Naive B cell (primary cell): ENCODE measurements at places on chromosomes 3 and 15. TPM values are rescaled to one million over a fixed set of nuclear protein-coding genes. Genes with fewer than 3 reads are reported as not detected.

TIMP4 gene
- not detected for polyA plus RNA-seq

GPR87 gene
- polyA plus RNA-seq = not detected

DNA sequence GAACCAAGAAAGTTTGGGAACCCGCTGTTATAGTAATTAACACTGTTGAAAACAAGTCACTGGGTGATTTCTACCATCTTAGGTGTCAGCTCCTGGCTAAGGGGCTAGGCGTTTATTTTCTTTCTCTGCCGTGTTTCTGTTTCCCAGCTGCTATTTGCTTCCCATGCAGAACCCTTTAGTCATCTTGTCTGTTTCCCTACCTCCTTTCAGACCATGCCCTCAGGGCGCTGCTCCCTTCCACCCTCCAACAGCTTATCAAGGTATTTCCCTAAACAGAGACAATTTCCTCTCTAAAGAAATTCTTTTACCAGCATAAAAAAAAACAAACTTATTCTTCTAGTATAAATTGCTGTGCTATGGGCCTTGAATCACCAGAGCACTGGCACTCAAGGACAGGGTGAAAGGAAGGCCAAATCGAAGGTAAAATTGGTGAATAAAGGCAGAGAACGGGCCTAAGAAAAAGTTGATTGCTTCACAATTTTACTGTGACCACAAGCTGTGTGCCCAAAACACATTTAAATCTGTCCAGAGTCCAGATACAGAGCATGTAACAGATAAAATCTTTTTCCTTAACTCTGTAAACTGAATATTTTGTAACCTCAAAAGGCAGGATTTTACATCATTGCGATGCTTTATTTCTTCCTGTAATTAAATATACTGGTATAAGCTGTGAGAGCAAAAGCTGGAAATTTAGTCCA is 319.2 kb downstream of the ZNF621 start:
- no peaks in the 10 kb centered on the region for H3K27me3 ChIP-seq
- no peak overlapping the region for H3K4me3 ChIP-seq
- H3K36me3 ChIP-seq = peaks cover 4% of the 10 kb centered on the region
- no peak overlapping the region for H3K27ac ChIP-seq

DNA sequence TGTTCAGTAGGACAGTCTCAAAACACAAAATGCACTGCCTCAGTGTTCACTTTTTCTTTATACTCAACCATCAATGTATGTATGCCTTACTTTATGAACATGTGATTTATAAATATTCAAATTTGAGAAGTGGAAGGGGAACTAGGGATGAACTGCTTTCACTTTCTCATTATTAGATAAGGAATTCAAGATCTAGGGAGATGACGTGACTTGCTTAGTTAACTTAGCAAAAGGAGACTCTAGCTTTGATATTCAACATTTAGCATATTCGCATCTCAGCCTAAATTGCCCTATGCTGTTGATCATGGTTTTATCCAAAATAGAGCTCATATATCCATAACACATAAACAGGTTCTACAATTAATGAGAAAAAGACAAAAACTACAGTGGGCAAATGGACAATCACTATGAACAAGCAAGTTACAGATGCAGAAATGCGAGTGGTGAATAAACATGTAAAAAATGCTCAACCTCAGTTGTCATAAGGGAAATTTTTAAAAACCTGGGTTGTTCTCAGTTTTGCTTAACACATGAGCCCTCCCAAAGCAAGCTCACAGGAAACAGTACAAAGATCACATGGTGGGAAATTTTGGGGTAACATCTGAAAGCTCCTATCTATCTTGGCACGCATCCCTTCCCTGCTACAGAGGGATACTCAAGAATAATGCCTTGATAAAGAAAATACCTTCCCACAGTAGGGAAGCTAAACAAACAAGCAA is 269.8 kb downstream of the THRB start:
- peaks cover 7% of the 10 kb centered on the region for H3K36me3 ChIP-seq
- no peak overlapping the region for H3K27ac ChIP-seq
- DNase-seq = no peak
- peaks cover 16% of the 10 kb centered on the region for H3K4me1 ChIP-seq

GRCh38 chr15:64837502-64837901 is 4.2 kb upstream of the PLEKHO2 start:
- no peak overlapping the region for H3K27ac ChIP-seq
- no peak for DNase-seq
- no peaks in the 10 kb centered on the region for H3K36me3 ChIP-seq
- peaks cover 37% of the 10 kb centered on the region for H3K4me1 ChIP-seq

GRCh38 chr3:61903931-61904657 is 342.7 kb downstream of the PTPRG start:
- no peak for DNase-seq
- H3K27me3 ChIP-seq = no peaks in the 10 kb centered on the region
- H3K4me1 ChIP-seq = no peaks in the 10 kb centered on the region
- no peaks in the 10 kb centered on the region for H3K36me3 ChIP-seq

DNA sequence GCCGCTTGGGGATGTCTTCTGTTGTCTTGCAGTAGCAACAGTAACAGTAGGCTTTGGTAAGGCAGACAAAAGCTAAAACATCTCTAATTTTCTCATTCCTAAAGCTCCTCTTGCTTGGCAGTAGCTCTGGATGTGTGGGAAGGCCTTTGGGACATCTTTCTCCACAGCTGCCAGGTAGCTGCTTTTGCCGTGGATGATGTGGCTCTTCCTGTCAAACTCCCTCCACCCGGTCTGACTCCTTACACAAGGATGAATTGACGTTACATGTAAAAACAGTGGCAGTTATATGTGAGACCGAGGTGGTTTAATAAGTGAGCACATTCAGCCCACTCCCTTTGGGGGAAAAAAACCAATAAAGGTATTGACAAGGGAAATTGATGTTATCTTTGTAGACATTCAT is 309.1 kb downstream of the TUSC7 start:
- H3K27me3 ChIP-seq = peaks cover 6% of the 10 kb centered on the region
- H3K4me3 ChIP-seq = no peak overlapping the region
- no peak overlapping the region for H3K27ac ChIP-seq

ATP13A4 gene
- not detected for polyA plus RNA-seq

- peaks cover 16% of the 10 kb centered on the region for H3K4me1 ChIP-seq
- H3K27ac ChIP-seq = no peak within 1 kb of the TSS
- DNase-seq = peak; percentile 47
- H3K27me3 ChIP-seq = peaks cover 43% of the 10 kb centered on the region
Observed at GRCh38 chr15:78811124-78811824, at the start of gene ADAMTS7. ADAMTS7 (minus strand) TSS chr15:78811464; CDS start chr15:78811220, 244 bp downstream.

BNC1 gene
- not detected for polyA plus RNA-seq

CPLX3 gene
- polyA plus RNA-seq = not detected

CPNE9 gene
- not detected for polyA plus RNA-seq

- peaks cover 92% of the 10 kb centered on the region for H3K4me1 ChIP-seq
- DNase-seq = no peak
- H3K36me3 ChIP-seq = no peaks in the 10 kb centered on the region
- H3K27ac ChIP-seq = no peak overlapping the region
Observed at GRCh38 chr15:85426481-85426880, 46.1 kb downstream of the AKAP13 start.

- DNase-seq = no peak
- no peaks in the 10 kb centered on the region for H3K27me3 ChIP-seq
- H3K27ac ChIP-seq = no peak overlapping the region
- H3K36me3 ChIP-seq = no peaks in the 10 kb centered on the region
- H3K4me3 ChIP-seq = no peak overlapping the region
Observed at GRCh38 chr3:135908225-135908624, 57.3 kb upstream of the PPP2R3A start.

HTR3E gene
- not detected for polyA plus RNA-seq

GRCh38 chr3:130661140-130661891 is 85.3 kb downstream of the PIK3R4 start:
- no peak overlapping the region for H3K4me3 ChIP-seq
- no peak for DNase-seq
- H3K36me3 ChIP-seq = peaks cover 25% of the 10 kb centered on the region

DNA sequence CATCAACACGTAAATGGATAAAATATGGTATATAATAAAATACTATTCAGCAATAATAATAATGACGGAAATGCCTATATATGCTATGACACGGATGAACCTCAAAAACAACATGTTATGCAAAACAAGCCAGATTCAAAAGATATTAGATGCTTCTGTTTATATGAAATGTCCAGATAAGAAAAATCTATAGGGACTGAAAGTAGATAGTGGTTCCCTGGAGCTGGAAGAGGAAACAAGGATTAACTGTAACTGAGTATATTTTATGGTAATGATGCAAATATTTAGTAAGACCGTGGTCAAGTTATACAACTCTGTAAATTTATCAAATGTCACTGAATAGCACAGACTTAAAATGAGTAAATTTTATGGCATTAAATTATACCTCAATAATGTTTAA is 25.8 kb upstream of the WDR49 start:
- no peak overlapping the region for H3K27ac ChIP-seq
- peaks cover 33% of the 10 kb centered on the region for H3K36me3 ChIP-seq
- no peaks in the 10 kb centered on the region for H3K27me3 ChIP-seq
- no peak overlapping the region for H3K4me3 ChIP-seq
- H3K4me1 ChIP-seq = no peaks in the 10 kb centered on the region

GRCh38 chr3:189845069-189845468 is 213.9 kb downstream of the TP63 start:
- no peaks in the 10 kb centered on the region for H3K4me1 ChIP-seq
- H3K4me3 ChIP-seq = no peak overlapping the region
- H3K27me3 ChIP-seq = no peaks in the 10 kb centered on the region
- H3K36me3 ChIP-seq = no peaks in the 10 kb centered on the region

GXYLT2 gene
- polyA plus RNA-seq = not detected

DNA sequence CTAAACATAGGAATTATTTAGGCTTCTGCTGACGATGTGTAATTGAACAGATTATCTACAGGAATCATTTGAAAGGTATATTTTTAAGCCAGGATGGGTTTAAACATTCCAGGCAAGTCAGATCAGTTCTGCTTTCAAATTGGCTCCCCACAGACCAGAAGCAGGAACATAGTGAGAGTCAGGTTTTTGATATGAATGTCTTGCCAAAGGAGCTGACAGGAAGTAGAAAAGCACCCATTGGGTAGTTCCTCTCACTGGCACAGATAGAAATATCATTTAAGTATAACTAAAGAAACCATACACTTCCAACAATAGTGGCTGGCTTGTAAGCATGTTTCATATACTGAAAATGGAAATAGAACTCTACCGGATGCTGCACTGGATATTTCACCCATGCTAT is 95.2 kb downstream of the CLDN1 start:
- no peak for DNase-seq
- H3K4me3 ChIP-seq = no peak overlapping the region
- H3K27me3 ChIP-seq = no peaks in the 10 kb centered on the region
- H3K4me1 ChIP-seq = no peaks in the 10 kb centered on the region

DNA sequence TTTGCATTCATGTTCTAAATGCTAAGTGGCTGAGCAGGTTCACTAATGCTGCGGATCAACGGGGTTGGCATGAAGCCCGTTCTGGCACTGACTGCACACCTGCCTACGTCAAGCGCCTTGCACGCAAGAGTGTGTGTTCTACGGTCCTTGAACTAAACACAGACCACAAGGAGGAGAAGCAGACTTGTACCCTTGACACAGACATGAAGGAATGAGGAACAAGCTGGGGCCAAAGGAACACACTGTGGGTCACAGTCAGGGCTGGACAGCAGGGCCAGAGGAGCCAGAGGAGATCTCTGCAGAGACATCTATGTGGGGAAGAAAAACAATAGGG is 48.0 kb upstream of the LDHAL6B start:
- peaks cover 15% of the 10 kb centered on the region for H3K36me3 ChIP-seq
- no peak overlapping the region for H3K4me3 ChIP-seq
- H3K4me1 ChIP-seq = no peaks in the 10 kb centered on the region

DNA sequence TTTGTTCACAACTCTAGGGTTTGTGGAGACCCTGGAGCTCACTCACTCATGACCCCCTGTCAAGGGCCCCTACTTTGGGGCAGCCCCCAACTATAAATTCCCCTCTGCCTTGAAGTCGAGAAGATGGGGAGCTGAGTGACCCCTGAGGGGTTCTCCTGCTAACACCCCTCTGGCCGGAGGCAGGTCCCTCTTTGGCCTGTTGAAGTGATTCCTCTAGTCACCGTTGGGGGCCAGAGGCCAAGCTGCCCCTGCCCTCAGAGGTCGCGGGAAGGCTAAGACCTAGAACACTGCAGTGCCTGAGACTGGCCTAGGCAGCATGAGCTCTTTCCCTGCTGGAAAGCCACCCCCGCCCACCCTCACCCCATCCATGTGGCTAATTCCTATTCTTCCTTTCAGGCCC is 15.4 kb upstream of the SKOR1 start:
- H3K27me3 ChIP-seq = no peaks in the 10 kb centered on the region
- no peak overlapping the region for H3K27ac ChIP-seq
- peaks cover 4% of the 10 kb centered on the region for H3K4me1 ChIP-seq
- DNase-seq = no peak

C2CD4A gene
- polyA plus RNA-seq = not detected

DISP2 gene
- not detected for polyA plus RNA-seq

CLRN1 gene
- polyA plus RNA-seq = not detected

DNA sequence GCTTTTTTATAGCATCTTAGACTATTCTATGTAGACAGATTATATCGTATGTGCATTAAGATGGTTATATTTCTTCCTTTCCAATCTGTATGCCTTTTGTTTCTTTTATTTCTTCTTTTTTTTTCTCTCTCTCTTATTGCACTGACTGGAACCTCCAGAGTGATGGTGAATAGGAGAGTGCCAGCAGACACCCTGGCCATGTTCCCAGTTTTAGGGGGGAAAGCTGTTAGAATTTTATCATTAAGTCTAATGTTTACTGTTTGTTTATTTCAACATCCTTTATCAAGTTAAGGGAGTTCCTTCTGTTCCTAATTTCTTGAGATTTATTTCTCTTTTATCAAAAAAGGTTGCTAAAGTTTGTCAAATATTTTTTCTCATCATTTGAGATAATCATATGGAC is 116.6 kb upstream of the LRTM1 start:
- no peak for DNase-seq
- no peaks in the 10 kb centered on the region for H3K36me3 ChIP-seq
- no peak overlapping the region for H3K4me3 ChIP-seq
- no peaks in the 10 kb centered on the region for H3K27me3 ChIP-seq
- H3K27ac ChIP-seq = no peak overlapping the region

DNA sequence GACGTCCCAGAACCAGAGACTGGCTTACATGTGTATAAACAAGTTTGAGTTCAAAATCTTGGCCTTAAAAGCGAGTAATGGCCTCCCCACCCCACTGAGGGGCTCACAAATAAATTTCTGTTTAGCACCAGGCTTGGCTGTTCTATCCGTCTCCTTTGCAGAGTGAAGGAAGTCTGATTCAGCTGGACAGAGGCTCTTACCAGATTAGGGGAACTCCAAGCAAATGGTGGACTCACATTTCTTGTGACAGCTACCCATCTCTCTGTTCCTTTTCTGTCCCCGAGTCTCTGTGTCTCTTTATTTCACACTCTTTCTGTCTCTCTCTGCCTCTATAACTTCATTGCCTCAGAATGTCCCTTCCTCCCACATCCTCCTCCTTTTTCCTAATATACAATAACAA is 62.7 kb downstream of the DGKG start:
- no peaks in the 10 kb centered on the region for H3K4me1 ChIP-seq
- no peaks in the 10 kb centered on the region for H3K27me3 ChIP-seq
- no peaks in the 10 kb centered on the region for H3K36me3 ChIP-seq
- no peak overlapping the region for H3K27ac ChIP-seq
- H3K4me3 ChIP-seq = no peak overlapping the region

- H3K4me3 ChIP-seq = peak overlapping the region; percentile 2
- peaks cover 80% of the 10 kb centered on the region for H3K27me3 ChIP-seq
- H3K27ac ChIP-seq = no peak overlapping the region
- no peak for DNase-seq
- peaks cover 12% of the 10 kb centered on the region for H3K4me1 ChIP-seq
- H3K36me3 ChIP-seq = peaks cover 8% of the 10 kb centered on the region
Observed at GRCh38 chr3:13880811-13881156, 913 bp upstream of the WNT7A start.

CELSR3 gene
- not detected for polyA plus RNA-seq
